ENCODE measurements at places on chromosomes 16 and 17.

GRCh38 chr17:80244871-80245509 is 15.7 kb upstream of the RNF213 start:
- DNase-seq: no peak

DNA sequence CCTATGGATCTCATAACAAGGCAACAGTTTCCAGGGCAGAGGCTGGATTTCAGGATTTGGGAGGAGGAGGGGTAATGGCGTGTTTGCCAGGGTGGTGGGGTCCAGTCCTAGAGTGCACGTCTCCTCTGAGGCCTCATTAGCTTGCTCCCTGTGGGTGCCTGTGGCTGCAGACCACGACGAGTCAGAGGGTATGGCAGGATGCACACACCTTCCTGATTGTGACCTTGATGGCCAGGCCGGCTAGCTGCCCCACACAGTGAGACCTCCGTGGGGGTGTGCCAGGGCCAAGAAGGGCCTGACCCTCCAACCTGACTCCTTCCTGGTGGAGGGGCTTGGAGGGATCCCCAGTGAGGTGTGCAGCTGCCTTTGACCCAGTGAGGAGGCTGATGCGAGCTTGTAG is 4.0 kb upstream of the SMTNL2 start:
- no peak for DNase-seq

DNA sequence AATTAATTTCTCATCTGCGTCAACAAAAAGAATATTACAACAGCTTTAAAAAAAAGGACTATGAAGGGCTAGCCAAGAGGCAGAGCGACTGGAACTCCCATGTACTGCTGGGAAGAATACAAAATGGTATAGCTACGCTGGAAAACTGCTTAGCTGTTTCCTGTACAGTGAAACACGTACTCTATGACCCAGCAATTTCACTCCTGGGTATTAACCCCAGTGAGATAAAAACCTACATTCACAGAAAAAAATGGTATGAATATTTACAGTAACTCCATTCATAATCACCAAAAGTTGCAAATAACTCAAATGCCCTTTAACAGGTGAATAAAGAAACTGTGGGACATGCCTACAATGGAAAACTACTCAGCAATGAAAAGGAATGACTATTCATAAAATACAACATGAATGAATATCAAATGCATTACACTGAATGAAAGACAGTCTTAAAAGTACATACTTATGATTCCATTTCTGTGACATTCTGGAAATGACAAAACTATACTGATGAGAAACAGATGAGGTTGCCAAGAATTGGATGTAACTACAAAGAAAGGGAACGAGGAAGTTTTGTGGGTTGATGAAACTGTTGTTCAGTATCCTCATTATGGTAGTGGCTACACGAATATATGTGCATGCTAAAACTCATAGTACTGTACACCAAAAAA is 27.6 kb downstream of the CMTM4 start:
- no peak for DNase-seq

DNA sequence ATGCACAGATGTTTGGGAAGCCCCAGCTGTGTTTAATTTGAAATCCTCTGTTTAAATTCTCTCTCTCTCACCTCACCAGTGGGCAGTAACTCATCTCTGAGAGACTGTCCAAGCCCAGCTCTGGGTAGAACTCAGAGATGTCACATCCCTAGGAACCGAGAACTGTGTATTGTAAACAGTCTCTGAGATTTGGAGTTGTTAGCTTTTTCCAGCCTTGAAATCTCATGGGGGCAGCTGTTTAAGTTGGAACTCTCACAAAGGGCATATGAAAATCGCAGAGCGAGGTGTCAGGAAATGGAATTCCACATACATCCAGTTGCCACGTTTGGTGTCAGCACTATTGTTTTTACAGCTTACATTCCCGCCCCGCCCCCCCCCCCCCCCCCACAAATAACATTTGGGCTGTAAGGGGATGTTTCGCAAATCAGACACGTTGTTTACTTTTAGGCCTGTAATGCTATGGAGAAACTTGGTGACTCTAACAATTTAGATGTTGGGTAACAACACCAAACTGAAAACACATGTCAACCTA is 34.3 kb downstream of the VPS35L start:
- DNase-seq: no peak

GRCh38 chr17:17363638-17364337 is 60.6 kb downstream of the NT5M start:
- peak; percentile 45 for DNase-seq

DNA sequence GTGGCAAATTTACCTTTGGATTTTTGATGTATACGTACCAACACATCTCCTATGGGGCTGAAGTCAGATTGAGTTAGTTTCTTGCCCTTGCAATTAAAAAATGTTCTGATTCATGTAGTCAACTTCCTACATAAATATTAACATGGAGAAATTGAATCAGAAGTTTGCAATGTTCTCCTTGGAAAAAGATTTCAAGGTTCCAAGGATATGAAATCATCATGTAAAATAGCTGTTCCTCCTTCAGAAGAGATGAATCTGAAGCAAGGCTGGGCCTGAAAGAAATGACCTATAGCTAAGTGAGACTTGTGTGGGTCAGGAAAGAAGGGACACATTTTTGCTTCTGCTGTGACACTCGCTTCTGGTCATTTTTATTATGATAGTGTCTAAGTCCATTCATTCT is 131.7 kb downstream of the RGS9 start:
- DNase-seq: no peak

DNA sequence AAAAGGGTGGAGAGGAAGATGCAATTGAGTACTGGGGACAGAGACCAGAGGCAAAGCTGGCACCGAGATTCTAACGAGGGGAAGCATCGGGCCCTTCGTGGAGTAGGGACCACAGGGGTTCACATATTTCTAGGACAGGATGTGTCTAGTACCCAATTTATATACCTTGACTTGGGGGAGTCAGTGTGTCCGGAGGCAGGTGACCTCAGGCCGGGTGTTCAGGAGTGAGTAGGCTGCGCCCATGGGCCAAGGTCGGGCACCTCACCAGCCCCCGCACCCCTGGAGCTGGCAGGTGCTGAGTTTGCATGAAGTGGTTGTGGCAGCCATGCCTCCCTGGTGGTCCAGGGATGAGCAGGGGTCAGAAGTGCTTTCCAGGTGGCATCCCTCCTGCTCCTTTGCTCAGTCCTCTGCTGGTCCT is 8.6 kb upstream of the NXPH3 start:
- no peak for DNase-seq

DNA sequence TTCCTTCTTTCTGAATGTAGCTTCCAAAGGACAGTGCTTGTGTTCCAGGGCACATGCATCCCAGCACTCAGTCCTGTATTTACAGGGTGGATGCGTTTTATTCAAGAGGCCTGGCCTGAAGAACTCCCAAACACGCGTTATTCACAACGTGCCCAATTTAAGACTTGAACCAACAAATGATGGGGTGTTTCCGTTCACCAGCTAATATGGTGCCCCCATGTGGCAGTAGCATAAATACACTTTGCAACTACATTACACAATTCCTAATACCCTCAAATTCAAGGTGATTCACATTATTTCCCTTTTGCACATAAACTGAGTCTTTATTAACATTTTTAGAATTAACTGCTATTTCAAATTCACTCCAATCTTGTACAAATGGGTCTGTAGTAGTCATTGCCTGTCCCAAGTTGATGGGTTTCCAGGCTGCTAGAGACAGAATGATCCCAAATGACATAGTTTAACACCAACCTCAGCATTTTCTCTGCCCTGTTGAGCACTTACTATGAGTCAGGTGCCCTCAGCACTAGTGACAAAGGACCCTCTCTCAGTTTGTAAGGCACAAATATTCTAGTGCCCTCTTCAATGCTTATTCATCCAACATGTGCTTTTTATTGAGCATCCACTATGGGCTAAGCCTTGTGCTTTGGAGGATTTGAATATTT is 26.9 kb downstream of the HSD17B2 start:
- no peak for DNase-seq

- DNase-seq: no peak
Measured at GRCh38 chr16:30761427-30761927, 385 bp downstream of the CFAP119 start.

GRCh38 chr16:27330542-27330941 is 16.8 kb downstream of the IL4R start:
- DNase-seq: no peak

DNA sequence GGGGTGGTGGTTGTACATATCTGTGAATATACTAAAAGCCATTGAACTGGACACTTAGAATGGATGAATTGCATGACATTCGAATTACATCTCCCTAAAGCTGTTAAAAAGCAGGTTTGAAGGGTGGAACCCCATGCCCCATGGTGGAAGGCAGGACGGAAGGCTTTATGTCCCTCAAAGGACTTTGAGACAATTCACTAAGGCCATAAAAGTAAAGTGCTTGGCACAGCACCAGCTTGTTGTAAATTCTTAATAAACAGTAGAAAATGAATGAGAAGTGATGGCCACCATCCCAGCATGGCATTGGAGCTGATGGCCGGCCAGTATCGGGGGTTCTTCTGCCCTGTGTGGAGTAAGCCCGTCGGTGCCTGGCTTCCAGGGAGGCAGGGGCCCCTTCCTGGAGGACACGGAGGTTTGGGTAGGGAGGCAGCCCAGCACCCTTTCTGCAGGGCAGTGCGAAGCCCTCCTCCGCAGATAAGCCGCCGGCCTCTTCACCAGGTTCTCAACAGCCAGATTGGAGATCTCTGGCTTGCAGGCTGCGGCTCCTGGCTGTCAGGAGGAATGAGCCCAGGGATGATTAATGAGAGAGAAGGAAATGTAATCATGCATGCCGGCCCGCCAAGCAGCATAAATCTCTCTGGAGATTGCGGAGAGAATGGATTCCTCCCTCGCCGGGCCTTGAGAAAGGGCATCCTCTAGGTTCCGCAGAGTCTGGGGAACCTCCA is 346.9 kb downstream of the FOXL1 start:
- DNase-seq: no peak

DNA sequence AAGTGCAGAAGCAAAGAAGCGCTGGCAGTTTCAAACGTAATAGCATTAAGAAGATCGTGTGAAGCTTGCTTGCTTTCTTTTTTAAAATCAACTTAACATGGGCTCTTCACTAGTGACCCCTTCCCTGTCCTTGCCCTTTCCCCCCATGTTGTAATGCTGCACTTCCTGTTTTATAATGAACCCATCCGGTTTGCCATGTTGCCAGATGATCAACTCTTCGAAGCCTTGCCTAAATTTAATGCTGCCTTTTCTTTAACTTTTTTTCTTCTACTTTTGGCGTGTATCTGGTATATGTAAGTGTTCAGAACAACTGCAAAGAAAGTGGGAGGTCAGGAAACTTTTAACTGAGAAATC is 17.4 kb upstream of the RAB11FIP4 start:
- no peak for DNase-seq

GRCh38 chr17:81027038-81027437 is 7.9 kb upstream of the BAIAP2 start:
- no peak for DNase-seq

DNA sequence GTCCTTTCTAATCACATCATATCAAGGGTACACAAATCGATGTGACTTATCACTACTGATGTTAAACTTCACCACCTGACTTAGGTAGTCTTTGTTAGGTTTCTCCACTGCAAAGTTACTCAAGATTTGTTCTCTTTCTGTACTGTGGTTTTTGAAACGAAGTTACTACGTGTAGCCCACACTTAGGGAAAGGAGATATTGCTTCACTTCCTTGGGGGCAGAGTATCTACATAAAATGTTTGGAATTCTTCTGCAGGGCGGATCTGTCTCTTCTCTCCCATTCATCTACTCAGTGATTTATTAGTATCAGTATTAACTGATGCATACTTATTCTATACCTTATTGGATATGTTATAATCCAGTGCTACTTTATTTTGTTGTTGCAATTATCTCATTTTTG is 403.6 kb upstream of the MON1B start:
- no peak for DNase-seq

DNA sequence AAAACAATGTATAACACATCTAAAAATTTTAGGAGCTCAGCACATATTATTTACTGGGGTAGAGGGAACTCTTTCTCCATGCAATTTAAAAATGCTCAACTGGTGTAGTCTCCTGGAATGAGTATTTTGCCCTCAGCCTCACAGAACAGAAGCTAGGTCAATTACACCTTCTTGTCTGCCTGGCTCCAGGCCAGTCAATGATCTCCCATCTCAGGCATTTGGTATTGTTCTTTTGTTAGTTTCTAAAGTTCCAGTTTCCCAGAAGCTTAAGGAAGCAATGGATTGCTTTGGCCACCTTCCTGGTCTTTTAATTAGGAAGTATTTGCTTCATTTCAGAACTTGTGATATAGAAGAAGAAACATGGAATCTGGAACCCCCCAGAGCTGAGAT is 360.3 kb upstream of the ASIC2 start:
- DNase-seq: no peak

- DNase-seq: no peak
Measured at GRCh38 chr17:76558198-76559095, 18.6 kb downstream of the PRCD start.

GRCh38 chr16:14248791-14249190 is 177.7 kb downstream of the MRTFB start:
- DNase-seq: no peak

DNA sequence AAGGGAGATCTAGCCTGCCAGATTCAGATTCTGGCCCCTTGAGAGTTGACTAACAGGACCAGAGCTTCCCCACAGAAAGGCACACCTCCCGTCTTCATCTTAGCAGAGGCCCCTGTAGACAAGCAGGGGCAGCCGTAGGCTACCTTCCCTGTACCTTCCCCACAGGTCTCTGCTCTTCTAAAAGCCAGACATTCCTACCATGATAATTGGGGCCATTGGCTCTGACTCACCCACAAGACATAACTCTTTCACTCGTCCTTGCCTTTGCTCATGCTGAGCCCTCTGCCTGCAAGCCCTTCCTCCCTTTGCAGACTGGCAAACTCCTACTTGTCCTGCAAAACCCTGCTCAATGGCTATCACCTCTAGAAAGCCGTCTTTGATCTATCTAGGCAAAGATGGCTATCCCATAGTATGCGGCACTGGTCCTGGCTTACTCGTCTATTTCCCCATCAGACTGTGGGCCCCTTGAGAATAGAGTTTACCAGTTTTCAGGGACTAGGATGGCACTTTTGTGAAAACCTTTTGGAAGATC is 43.8 kb downstream of the PIMREG start:
- no peak for DNase-seq

DNA sequence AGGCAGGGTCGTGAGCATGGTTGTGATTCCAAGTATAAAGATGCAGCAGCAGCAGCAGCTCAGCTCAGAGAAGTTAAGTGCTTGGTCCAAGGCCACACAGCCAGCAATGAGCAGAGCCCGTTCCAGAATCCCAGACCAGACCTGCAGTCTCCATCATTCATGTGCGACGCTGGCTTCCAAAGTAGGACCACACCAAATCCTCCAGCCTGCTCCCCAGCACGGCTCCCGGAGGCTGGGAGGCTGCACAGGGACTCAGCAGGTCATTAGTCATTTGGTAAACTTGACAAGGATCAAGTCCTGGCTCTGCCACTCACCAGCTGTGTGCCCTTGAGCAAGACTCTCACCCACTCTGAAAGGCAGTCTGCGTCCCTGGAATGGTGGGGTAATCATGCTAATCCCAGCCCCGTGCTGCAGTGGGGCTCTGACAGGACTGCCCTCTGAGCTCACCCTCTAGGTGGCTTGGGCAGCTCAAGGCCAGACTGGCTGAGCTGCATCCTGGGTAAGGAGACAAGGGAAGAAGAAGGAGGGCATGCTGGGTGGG is 95.1 kb upstream of the TMEM132E start:
- DNase-seq: no peak

- DNase-seq: no peak
Measured at GRCh38 chr17:66401364-66401763, 99.0 kb downstream of the PRKCA start.
